Mesangial cell (primary cell): ENCODE measurements at places on chromosomes 3 and 15. TPM values are rescaled to one million over a fixed set of nuclear protein-coding genes. Genes with fewer than 3 reads are reported as not detected.

Gene LSG1
- 10.6 and 21.0 TPM in 2 replicates for total RNA-seq

Gene TNFAIP8L3
- 0.98 and 1.4 TPM in 2 replicates for total RNA-seq

Gene TM4SF1
- total RNA-seq: 113 and 140 TPM in 2 replicates

Gene LRRC2
- total RNA-seq: under 0.01 and 0.16 TPM in 2 replicates

Gene SLC9A9
- 0.33 and 1.4 TPM in 2 replicates for total RNA-seq

Gene GOLGA8H
- 0.25 and 0.49 TPM in 2 replicates for total RNA-seq

Gene FOXB1
- not detected in 2 replicates for total RNA-seq

Gene TLR9
- total RNA-seq: not detected in 2 replicates

Gene SEMA3G
- total RNA-seq: 0.25 TPM in 1 of 2 replicates, not detected in the other
